Retinal pigment epithelial cell (primary cell): ENCODE measurements at places on chromosomes 16 and 17.

DNA sequence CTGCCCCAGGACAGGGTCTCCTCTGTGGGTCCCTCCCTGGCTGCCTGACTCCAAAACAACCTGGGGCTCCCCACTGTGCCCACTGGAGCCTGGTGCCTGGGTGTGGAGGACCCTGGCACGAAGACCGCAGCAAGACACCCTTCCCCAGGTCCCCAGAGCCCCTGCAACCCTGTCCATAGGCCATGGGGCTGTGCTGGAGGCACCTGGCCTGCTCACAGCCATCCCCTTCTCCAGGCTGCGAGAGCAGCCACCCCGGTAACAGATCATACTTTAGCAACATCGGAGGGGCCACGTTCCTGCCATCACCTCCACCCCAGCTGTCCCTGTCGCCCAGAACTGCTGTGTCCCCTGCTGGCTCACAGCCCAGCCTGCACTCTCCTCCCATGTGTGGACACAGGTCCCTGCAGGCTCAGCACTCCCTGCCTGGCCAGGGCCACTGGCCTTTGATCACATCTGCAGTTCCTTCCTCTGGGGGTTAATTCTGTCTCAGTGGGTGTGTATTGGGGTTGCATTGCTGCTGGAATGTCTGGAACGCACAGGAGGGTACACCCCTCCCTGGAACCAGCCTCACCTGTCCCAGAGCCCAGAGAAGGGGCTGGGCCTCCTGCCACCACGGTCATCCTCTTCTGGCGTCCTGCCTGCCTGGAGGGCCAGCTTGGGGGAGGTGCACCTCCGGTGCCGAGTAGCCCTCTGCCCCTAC lies 12.2 kb downstream of the PPL start:
- DNase-seq, result no peak

DNA sequence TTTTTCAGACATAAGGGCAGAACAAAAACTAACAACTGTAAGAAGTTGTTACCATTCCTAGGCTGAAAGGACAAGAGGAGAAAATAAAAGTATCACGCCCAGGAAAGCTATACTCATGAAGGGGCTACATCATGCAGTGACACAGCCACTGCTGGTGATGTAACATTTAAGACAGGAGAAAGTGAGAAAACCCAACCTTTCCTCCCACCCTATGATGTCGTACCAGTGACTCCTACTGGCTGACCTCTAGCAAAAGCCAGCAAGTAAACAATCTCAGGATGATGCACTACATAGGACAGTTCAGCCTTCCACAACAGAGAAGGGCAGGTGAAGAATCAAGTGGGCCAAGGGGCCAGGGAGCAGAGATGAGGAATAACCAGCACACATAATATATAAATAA lies 14.0 kb upstream of the OR1E2 start:
- no peak for DNase-seq

DNA sequence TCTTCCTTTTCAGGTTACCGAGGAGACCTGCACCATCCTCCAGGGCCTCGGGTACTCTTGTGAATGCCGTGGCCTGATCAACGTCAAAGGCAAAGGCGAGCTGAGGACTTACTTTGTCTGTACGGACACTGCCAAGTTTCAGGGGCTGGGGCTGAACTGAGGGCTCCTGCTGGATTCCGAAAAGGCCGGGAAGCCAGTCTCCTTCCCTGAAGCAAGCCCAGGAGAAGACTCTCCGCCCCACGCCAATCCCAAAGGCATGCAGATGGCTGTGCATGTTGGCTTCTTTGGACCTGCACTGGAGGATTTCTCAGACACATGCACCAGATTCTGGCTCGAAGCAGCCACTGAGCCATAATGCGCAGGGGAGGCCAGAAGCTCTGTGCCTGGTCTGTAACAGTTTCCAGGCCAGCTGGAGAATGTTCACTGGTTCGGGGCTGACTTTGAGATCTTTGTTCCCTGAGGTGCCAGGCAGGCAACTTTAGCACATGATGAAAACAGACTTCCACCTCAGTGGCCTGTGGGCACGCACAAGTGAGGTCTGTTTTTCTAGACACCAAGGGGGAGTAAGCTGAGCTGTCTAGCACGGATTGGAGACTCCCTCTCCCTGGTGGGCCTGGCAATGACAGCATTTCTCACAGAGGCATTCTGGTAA lies 49.1 kb downstream of the ADCY7 start:
- DNase-seq, result no peak

- no peak for DNase-seq
Observed at GRCh38 chr16:76932541-76933211, 258.3 kb upstream of the MON1B start.

- no peak for DNase-seq
Observed at GRCh38 chr17:57938061-57938502, 17.1 kb downstream of the CUEDC1 start.

DNA sequence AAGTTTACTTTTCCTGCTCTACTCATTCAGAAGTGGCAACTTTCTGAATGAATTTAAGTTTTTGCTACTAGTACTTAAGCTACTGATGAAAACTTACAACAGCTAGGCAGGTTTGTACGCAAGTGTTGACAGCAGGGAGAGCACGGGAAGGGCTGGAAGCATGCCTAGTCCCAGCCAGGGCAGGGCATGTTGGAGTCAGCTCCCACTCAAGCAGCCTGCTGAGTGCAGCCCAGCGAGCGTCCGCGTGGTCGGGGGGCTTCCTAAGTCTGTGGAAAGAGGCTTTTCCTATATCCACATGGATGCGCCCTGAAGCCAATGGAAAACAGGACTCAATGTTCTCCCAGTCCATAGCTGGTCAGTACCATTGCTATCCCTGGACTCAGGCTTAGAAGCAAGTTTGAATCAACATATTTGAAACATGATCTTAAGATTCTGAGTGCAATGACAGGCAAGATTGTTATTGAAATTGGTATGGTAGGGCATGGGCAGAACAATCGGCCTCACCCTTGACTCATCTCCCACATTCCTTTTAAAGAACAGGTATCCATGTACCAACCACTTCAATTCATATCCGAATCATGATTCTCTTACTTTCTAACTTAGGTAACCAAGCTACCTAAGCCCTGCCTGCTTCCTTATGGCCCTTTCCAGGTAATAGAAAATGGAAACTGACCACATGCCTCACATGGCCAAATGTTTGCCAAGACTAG lies 22.5 kb downstream of the CYB5D2 start:
- no peak for DNase-seq
